ENCODE measurements at places on chromosomes 13 and 19. TPM values are rescaled to one million over a fixed set of nuclear protein-coding genes. Genes with fewer than 3 reads are reported as not detected.
A peak's percentile ranks its signal among the peaks of the same experiment; 100 is the strongest.

DNA sequence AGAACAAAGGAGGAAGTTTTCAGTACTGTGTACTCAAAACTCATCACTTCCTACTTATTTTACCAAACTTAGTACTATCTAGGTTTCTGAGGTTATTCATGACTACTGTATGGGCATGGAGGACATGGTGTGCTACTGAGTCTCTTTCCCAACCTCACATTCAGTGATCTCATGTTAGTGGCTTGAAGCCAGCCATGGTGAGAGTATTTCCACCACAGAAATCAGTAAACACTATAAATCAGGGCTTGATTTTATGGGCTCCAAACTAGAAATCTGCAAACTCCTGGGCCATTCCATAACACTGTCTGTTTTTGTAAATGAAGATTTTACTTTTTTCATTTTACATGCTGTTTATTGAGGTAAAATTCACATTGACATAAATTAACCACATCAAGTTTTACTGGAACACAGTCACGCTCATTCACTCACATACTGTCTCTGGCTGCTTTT lies 19.7 kb downstream of the MED26 start:
- DNase-seq = no peak

DNA sequence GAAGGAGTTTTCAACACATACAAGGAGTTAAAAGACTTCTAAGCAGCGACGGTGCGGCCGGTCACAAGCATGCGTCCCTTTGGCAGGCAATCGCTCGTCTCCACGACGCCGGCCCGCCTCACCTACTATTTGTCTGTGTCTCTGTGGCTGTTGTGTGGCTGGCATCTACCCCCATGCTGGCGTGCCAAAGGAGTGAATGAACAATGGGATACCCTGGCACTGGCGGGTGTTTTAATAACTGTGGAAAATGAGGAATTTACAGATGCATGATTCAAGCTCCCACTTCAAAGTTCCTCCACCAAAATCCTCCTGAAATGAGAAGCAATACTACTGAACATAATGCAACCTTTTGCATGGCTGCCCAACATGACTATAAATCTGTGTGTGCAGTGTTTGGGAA lies 176.6 kb downstream of the KLF5 start:
- no peak for DNase-seq

DNA sequence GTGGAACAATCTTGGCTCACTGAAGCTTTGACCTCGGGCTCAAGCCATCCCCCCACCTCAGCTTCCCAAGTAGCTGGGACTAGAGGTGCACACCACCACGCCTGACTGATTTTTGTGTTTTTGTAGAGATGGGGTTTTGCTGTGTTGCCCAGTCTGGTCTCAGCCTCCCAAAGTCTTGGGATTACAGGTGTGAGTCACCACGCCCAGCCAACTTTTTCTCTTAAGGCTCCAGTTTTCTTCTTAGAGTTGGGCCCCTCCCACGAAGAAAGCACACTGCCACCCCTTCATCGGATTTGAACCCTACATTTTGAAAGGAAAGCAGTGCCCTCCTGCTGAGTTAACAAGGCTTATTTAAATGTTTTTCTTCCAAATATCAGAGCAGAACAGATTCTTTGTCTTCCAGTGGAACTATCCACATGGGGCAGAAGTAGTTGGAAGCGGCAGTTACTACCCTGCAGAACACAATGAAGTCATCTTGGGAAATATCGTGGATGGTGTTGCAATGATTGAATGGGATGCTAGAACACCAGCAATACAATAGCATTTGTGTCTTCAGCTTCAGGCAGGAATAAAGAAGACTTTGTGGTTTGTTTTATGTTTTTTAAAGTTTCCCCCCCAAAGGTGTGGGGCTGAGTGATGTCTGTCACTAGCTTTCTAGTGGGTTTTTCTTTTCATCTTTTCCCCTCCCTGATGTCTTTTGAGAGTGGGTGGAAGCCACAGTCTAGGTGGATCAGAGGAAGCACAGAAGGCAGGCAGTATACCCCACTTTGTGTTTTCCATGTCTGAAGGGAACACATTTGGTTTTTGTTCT lies 8.9 kb downstream of the ACTN4 start:
- DNase-seq = no peak

DNA sequence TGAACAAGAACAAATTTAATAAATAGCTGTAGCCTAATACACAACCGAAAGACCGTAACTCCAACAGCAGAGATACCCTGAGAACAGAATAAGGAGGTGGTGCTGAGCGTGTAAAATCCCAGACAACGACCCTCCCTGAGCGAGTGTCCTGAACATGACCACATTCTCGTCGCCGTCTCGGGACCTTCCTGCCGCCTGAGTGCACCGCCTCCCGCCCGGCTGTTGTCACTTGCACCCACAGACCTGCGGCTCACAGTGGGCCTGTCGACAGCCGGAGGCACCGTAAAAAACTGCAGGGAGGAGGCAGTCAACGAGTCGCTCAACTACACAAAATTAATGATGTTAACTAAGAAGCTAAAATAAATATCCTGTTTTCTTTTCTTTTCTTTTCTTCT lies 35.8 kb upstream of the GRTP1 start:
- DNase-seq = no peak

- DNase-seq = peak; percentile 84
These were observed 82.9 kb upstream of the C1QTNF9B start for GRCh38 chr13:23980160-23980551.

Gene SCEL
- total RNA-seq = not detected

Data from Peyer's patch (tissue), 4 donors.